ENCODE measurements at places on chromosomes 16 and 17.

DNA sequence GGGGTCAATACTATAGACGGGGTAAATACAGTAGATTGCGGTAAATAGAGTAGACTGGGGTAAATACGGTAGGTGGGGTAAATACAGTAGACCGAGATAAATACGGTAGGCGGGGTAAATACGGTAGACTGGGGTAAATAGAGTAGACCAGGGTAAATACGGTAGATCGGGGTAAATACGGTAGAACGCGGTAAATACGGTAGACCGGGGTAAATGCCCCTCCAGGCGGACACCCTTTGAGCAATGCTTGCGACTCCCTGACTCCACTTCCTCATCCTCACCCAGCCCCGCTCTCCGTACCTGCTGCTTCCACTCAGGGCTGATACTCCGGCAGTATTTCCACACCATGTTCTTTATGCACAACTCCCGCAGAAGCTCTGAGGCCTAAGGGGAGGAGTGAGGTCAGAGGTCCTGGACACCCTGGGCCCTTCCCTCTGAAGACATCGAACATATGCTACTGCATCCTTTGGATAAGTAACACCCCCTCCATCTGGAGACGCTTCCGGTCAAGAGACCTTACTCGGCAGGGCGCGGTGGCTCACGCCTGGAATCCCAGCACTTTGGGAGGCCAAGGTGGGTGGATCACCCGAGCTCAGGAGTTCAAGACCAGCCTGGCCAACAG lies 13.3 kb upstream of the CRK start:
- no peak for DNase-seq

GRCh38 chr17:17929655-17930380 lies 42.4 kb downstream of the TOM1L2 start:
- DNase-seq, result no peak

GRCh38 chr16:89332243-89332901 lies 114.9 kb downstream of the ZNF778 start:
- no peak for DNase-seq

GRCh38 chr17:864315-864714 lies 82.2 kb downstream of the MRM3 start:
- no peak for DNase-seq

GRCh38 chr16:1791943-1792812 lies 1.3 kb downstream of the IGFALS start:
- no peak for DNase-seq

- no peak for DNase-seq
These were observed 20.3 kb downstream of the MSI2 start for GRCh38 chr17:57276621-57277020.

GRCh38 chr17:46832945-46833839 lies 14.7 kb upstream of the WNT3 start:
- DNase-seq, result no peak

DNA sequence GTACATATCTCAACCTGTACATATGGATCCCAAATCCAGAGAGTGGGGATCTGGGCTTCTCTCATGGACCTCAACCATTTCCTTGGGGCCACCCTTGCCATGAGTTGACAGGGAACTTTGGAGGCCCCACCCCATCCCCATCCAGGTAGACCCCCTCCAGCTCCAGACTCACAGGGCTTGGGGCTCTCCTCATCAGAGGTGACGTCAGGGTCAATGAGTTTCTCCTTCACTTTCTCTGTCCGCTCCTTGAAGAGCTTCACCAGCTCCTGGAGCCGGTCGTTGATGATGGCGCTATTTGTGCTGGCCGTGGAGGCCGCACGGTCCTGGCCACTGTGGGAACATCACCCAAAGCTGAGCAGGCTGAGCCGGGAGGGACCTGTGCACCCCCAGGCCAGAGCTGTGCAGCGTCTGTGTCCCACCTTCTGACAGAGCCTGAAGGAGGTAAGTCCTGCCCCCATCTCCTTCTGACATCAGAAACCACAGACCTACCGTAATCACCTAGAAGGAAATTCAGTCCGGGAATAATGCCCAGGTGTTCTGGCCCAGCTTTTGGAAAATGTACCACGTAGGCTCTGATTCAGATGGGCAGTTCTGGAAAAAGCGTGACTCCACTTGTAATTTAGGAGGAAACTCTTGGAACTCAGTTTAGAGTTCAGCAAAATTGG lies 50.6 kb downstream of the CNGB1 start:
- no peak for DNase-seq

- no peak for DNase-seq
These were observed 12.3 kb upstream of the MPRIP start for GRCh38 chr17:17029938-17030337.

DNA sequence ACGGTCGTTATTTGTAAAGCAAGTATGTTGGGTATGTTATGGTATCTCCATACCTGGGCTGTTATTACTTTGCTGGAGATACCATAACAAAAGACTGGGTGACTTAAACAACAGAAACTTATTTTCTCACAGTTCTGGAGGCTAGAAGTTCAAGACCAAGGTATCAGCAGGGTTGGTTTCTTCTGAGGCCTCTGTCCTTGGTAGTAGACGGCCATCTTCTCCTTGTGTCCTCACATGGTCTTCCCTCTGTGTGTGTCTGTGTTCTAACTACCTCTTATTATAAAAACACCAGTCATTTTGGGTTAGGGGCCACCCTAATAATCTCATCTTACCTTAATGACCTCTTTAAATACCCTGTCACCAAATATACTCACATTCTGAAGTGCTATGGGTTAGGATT lies 33.2 kb upstream of the MRTFB start:
- DNase-seq, result no peak

- DNase-seq, result no peak
These were observed 10.1 kb downstream of the DNAH9 start for GRCh38 chr17:11608396-11608795.

GRCh38 chr16:49158029-49158642 lies 123.5 kb downstream of the CBLN1 start:
- peak; percentile 81 for DNase-seq

DNA sequence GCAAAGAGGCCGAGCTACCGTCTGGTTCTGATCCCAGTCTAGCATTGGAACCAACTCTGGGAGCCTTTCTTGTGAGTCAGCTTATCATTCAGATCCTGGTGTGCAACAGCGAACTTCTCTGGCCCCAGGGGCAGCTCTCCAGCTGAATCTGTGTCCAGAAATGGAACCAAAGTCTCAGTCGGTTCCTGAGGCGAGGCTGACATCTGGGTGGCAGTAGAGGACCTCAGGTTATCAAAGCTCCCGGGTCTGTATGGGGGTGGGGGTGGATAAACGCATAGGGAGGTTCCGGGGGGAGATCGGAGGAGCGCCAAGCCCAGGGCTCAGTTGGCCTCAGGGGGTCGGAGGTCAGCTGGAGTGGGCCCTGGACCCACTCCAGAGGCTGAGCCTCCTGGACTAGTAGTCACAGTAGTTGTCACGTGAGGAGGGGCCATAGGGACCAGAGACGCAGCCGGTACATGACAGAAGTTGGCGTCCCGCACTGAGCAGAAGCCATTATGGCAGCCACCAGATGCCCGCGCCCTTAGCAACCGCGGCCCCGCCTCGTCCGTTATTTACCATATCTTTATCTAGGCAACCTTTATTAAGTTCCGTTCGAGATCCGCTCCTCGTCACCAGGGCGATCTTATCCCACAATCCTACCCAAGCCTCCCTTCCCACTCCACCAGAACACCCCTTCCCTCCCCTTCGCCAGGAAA lies 12.9 kb downstream of the RDM1 start:
- no peak for DNase-seq

DNA sequence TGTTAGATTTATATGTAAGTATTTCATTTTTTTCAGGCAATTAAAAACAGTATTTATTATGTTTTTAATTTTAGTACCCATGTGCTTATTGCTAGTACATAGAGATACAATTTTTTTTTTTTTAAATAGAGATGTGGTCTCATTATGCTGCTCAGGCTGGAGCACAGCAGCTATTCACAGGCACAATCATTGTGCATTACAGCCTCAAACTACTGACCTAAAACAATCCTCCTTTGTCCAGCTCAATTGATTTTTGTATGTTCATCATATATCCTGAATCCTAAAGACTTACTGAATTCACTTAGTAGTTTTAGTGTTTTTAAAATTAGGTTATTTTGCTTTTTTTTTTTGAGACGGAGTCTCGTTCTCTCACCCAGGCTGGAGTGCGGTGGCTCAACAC lies 26.3 kb downstream of the SPECC1 start:
- no peak for DNase-seq

- DNase-seq, result no peak
These were observed 197.6 kb downstream of the DNAH9 start for GRCh38 chr17:11795906-11796305.

DNA sequence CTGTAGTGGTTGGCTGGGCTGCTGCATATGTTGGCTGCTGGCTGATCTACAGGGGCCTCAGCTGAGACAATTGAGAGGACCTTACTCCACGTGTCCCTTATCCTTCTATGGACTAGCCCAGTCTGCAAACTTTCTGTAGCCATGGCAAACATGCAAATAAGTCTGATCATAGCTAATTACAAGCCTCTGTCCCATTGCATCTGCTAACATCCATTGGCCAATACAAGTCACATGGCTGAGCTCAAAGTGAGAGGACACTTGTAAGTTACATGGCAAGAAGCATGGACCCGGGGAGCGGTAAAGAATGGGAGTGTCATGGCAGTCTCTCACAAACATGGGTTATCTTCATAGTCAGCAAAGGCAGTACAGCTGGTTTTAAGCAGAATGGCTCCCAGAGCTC lies 11.6 kb upstream of the IL4R start:
- DNase-seq, result no peak

DNA sequence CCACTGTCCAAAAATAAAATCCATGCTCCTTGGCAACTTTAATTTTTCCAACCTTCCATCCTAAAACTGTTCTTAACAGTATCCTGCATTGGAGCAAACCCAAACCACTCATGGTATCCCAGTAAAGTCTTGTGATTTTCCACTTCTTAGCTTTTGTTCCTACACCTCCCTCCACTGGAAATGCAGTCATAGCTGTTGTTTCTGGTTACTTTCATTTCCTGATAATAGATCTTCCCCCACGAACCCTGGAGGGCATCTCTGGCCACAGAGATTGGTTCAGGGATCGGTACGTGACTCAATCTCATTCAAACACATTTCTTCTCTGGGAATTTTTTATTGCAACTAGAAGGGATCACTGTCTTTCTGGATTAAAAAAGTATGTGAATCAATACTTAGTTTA lies 276.0 kb downstream of the GRIN2A start:
- DNase-seq, result no peak

DNA sequence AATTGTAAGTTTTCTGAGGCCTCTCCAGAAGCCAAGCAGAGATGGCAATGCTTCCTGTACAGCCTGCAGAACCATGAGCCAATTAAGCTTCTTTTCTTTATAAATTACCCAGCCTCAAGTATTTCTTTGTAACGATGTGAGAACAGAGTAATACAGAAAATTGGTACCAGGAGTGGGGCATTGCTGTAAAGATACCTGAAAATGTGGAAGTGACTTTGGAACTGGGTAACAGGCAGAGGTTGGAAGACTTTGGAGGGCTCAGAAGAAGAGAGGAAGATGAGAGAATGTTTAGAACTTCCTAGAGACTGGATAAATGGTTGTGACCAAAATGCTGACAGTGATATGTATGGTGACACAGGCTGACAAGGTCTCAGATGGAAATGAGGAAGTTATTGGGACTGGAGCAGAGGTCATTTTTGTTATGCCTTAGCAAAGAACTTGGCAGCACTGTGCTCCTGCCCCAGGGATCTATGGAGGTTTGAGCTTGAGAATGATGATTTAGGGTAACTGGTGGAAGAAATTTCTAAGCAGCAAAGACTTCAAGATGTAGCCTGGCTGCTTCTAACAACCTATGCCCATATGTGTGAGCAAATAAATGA lies 23.1 kb downstream of the PRDM7 start:
- no peak for DNase-seq

- DNase-seq, result no peak
These were observed 14.7 kb downstream of the PHB1 start for GRCh38 chr17:49399995-49400394.

- no peak for DNase-seq
These were observed 10.9 kb upstream of the C16orf54 start for GRCh38 chr16:29756654-29757053.

DNA sequence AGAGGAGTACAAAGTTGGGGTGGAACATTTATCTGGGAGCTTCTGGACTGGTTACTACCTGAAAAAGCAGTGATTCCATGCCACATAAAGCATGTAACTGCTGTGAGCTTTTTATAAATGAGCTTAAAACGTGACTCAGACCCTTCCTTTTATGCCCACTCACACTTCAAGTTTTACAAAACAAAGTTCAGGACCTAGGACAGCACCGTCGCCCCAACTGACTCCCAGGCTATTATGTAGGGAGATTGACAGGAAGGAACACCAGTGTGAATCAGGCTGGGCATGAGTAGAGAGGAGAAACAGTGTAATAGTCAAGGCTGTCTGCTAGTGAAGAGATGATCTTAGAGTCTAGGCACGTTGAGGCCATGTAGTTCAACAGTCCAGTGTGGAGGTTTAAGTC lies 91.6 kb upstream of the DNAH9 start:
- peak; percentile 79 for DNase-seq

- DNase-seq, result no peak
These were observed 33.3 kb upstream of the DYNLRB2 start for GRCh38 chr16:80507538-80507937.

DNA sequence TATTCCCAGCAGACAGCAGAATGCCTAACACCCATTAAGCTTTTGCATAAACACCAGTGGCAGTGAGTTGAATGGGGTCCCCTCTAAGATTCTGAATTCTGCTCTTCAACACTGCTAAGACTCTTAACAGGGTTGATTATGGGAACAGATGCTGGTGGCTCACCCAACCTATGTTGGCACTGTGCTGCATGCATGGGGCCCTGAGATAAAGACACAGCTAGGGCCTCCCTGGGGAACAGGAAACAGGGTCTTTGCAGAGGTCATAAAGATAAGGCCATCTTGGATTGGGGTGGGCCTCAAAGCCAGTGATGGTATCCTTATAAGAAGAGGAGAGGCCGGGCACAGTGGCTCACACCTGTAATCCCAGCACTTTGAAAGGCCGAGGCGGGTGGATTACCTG lies 190.8 kb downstream of the SLC39A11 start:
- no peak for DNase-seq

DNA sequence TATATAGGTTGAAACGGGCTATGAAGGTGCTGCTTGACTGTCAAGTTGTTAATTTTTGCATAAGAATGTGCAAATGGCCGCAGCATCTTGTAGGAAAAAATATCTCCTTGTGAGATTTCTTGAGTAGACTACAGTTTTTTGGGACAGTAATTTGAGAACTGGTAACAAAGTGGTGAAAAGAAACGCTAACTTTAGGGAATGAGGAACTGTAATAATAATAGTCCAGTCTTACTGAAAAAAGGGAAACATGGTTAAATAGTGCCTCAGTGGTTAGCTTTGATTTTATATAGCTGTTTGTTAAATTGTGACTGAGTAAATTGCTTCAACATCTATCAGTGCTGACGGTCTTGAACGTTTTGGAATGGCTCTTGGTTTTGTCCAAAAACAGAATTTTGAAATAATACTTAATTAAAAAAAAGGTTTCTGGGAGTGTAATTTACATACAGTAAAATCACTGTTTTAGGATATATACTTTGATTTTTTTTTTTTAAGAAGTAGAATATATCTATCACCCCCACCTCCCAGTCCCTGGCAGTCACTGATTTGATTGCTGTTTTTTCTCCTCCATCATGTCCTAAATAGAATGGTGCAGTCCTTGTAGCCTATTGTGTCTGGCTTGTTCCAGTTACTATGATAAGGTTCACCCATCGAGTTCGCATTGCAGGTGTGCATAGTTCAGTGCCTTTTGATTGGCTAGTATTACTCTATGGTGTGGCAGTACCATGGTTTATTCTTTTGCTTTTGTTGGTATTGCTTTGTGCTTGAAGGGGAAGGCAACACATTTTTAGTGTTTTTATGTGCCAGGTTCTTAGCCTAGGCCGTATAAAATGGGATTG lies 2.8 kb downstream of the HAPSTR1 start:
- no peak for DNase-seq

GRCh38 chr17:40452216-40452787 lies 9.1 kb downstream of the IGFBP4 start:
- no peak for DNase-seq

- no peak for DNase-seq
These were observed 84.5 kb upstream of the HSBP1 start for GRCh38 chr16:83723244-83723643.
